ENCODE measurements at places on chromosomes 12 and 14.

GRCh38 chr12:49489154-49489553, 49.7 kb upstream of the KCNH3 start:
- DNase-seq = no peak

DNA sequence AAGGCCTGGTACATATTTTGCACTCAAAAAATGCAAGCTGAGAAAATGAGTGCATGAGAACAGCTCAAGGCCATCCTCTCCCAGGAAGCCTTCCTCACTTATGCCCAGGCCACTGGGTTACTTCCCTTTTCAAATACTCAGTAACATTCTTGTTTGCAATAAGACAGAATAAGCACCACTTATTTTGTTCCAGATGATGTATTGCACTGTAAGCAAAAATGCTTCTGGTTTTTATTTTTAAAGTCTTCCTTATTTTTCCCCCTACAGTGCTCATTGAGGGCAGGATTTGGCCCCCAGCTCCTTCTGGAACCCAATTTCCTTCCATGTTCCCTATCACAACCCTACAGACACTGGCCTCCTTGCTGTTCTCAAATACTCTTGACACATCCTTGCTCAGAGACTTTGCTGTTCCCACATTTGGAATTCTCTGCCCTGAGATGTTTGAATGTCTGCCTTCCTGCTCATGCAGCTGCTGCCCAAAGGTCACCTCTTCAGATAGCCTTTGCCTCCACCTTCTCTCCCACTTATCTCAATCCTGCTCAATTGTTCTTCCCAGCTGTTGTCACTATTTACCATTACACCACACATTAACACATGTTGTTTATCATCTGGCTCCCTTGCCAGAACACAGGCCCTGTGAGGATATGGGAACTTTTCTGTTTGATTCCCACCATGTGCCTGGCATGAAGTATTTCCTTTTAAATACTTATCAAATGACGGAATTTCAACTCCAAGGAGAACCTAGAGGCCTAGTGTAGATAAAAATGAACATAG, 49.9 kb downstream of the IFNG start:
- DNase-seq = no peak

GRCh38 chr12:132950844-132951535, 5.1 kb downstream of the ZNF605 start:
- DNase-seq = no peak

DNA sequence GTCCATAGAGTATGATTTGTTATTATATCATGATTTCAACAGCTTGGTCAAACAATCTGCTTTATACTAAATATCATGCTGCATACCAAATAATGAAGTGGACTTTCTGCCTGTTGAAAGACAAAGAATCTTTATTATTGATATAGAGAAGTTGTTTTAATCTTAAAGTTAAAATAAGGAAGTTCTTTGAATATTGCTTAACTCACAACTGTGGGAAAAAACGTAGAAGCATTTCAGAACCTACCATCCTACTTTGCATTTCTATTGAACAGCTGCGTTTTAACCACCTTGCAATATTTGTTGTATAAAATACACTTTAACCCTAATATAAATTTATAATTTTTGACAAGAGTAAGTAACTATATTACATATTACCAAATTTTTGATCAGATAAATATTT, 22.9 kb upstream of the ARL1 start:
- DNase-seq = no peak

DNA sequence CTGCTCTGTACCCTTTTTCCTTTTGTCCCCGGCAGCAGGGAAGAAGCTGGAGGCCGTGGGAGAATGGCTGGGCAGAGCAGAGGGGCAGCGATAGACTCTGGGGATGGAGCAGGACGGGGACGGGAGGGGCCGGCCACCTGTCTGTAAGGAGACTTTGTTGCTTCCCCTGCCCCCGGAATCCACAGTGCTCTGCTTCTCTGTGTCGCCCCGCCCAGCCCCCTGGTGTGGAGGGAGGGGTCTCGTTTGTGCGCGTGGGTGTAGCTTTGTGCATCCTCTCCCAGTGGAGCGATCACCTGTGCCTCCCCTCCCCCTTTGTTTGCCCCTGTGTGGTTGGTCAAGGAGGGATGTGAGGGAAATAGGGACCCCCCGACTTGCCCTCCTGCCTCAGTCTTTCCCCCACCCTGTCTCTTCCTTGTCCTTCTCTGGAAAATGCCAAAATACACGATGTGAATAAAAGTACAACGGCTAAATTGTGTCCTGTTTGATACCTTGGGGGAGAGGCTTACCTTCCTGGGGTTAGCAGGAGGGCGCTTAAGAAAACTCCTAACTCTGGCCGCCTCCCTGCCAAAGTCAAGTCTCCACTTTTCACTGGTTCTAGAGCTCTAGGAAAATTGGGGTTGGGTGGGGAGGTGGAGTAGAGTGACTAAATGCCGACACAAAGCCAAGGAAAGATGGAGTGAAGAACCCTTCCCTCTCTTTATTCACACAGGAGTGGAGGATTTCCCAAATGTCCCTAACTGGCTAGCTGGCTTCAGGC, 990 bp upstream of the TPI1 start:
- DNase-seq = no peak

DNA sequence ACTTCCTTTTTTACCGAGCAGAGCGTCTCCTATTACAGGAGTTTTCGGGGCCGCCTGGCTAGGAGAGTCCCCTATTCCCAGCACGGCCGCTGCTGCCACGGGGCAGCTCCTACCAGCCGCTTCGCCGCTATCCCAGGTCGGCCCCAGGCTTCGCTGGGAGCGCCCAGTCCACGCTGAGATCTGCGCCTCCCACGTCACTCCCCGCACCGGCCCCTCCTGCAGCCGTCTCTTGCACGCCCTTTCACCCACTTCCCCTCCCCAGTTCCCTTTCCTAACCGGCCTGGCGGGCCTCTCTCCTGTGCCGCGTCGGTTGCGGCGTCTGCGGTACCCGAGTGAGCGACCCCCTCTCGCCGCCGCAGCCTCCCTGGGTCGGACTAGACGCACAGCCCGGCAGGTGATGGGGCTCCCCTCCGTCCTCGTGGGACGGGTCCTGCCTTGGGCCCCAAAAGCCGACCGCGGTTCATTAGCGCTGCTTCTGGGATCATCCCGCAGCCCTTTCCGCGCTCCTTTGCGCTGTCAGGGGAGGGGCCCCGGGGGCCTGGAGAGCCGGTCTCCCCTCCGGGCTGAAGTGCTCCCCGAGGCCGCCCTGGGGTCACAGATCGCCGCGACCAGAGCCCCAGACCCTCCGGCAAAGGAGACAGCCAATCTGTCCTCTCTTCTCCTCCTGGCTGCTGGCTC, 1318.4 kb downstream of the TMEM121 start:
- DNase-seq = no peak

DNA sequence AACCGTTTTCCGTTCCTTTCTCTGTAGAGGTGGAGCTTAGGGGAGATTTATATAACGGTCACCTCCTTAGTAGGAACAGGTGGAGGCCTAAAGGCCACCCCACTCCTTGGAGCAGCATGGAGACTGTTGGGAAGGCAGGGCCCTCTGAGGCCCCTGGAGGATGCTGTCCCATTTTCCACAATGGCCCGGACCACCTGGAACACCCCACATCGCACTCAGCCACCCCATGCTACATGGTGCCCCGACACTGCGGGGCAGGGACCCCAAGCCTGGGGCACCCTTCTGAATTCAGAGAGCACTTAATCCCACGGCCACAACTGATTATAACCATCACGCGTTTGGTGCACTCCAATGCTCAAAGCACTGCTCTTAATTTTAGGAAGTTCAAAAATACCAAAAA, 41.4 kb downstream of the C14orf132 start:
- no peak for DNase-seq

- DNase-seq = no peak
Observed at GRCh38 chr14:59271256-59271655, 82.8 kb downstream of the DAAM1 start.

- DNase-seq = no peak
Observed at GRCh38 chr14:91872011-91872501, 4.7 kb upstream of the TC2N start.

- DNase-seq = no peak
Observed at GRCh38 chr12:131413471-131413870, 297.4 kb upstream of the SFSWAP start.

- no peak for DNase-seq
Observed at GRCh38 chr12:95890958-95891357, 32.2 kb downstream of the SNRPF start.

DNA sequence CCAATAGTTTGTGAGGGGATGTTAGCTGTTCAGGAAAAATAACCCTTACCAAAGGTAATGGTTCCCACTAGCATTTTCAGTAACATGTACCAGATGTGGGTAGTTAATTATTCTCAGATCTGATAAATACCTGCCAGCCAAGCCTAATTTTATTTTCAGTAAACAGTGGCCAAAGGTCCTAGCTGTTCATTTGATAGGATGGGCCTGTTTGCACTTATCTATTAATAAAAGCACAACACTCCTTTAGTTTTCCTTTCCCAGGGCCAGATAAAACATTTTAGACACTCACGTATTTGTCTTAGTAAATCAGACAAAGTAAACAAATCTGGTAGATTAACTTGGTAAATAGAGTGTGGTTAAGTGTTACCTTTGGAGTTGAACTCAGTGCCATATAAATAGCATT, 345.1 kb downstream of the RAD51B start:
- no peak for DNase-seq

DNA sequence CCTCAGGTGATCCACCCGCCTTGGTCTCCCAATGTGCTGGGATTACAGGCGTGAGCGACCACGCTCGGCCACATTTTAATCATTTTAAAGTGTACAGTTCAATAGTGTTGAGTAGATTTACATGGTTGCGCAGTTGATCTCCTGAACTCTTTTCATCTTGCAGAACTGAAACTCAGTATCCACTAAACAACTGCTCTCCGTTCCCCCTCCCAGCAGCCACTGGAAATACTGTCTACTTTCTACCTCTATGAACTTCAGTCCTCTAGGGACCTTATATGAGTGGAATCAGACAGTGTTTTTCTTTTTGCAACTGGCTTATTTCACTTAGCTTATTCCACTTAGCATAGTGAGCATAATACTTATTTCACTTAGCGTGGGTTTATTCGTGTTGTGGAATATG, 53.7 kb downstream of the KCTD10 start:
- DNase-seq = no peak

- peak; percentile 15 for DNase-seq
Observed at GRCh38 chr12:64814432-64814831, 10.0 kb upstream of the TBC1D30 start.

- DNase-seq = no peak
Observed at GRCh38 chr12:120659151-120659525, 18.7 kb downstream of the CABP1 start.

- peak; percentile 87 for DNase-seq
Observed at GRCh38 chr14:88551094-88551870, 3.5 kb downstream of the PTPN21 start.

- DNase-seq = no peak
Observed at GRCh38 chr14:89163031-89163636, 253.9 kb downstream of the FOXN3 start.

- DNase-seq = no peak
Observed at GRCh38 chr14:66606826-66607225, 98.9 kb downstream of the GPHN start.

DNA sequence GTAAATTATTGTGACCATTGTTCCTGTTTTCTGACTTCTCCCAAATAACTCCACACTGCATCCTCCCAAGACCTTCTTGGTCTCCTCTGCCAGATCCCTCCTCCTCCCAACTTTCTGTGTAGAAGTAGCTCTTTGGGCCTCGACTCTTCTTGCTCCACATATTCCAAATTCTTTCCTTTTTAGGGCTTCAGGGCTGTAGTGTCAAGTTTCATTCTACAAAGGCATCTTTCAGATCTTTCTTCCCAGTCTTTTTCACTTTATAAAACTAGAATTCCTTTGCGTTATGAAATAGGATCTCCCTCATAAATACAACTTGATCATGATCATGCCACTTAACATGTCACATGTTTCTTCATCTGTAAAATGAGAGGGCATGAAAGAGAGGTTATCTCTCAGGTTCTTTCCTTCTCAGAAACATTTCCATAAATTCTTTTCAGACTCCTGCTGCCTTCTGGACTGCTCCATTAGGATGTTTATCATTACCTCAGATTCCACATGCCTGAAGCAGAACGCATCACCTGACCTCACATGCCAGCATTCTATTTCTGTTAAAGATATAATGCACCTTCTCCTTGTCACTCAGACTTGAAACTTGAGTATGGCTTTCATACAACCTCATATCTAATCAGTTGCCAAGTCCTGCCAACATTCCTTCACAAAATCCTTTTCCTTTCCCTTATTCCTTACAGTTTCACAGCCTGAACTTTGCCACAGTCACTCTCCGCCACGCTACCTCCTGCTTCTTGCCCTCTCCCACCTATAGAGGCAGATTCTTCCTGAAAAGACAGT, 8.5 kb downstream of the SLC38A1 start:
- DNase-seq = no peak

DNA sequence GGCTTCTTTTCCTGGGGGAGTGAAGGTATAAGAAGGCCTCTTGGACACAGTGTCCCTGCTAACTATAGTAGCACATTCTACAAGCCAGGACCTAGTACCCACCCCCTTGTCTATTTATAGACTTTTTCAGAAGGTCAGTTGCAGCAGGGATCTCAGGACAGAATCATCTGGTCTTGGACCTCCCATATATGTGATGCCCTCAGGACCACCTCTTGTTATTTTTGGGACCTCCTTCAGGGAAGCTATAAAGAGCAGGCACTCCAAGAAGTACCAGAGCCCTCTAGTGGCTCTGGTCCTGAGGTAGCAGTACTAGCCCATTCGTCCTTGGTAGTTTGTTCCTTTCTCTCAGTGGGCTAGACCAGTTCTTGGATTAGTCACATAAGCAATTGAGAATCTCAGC, 4.3 kb downstream of the COQ10A start:
- no peak for DNase-seq

- DNase-seq = no peak
Observed at GRCh38 chr14:50947446-50947845, 3.2 kb upstream of the PYGL start.

DNA sequence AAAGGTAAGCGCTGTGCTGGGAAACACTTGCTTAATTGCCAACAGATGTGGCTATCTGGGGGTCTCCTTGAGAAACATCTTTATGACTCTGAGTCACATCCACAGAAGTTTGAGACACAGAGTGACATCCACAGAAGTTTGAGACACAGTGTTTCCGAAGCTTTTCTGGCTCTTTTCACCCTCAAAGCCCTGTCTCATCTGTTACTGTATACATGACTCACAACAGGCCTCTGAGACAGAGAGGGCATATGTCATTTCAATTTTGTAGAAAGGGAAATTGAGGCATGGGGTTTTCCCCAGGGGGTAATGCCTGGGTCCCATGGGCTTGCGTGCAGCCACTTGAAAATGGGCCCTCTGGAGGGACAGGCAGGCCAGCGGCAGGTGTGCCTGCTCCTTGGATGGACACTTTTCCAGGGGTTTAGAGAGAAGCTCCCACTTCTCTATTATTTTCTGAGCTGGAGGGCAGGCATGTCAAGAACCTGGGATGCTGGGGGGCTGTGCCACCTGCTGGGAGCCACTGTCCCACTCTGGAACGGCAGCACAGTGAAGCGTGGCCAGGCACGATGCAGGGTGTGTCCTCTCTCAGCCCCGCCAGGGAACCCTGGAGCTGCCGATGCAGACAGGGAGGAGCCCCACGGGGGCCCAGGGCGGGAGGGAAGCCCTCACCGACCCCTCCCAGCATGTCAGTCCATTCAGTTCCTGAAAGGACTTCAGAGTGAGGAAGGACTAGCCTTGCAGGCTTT, 111.3 kb upstream of the FKBP4 start:
- no peak for DNase-seq

GRCh38 chr12:98644433-98644711, 216 bp downstream of the IKBIP start:
- DNase-seq = no peak

Data from NCI-H1092 (cell line).